Activated CD8-positive, alpha-beta T cell treated with anti-CD3 and anti-CD28 coated beads, Interleukin-2, amount 10 ng/mL, durations not matched to agents 7 days and 5 days (primary cell): ENCODE measurements at places on chromosomes 5 and 9. TPM values are rescaled to one million over a fixed set of nuclear protein-coding genes. Genes with fewer than 3 reads are reported as not detected.

Gene KCNV2
- total RNA-seq, result not detected

Gene POU5F2
- total RNA-seq, result 1.1 TPM

GRCh38 chr5:35357973-35358372 is 127.7 kb upstream of the PRLR start:
- DNase-seq, result no peak

DNA sequence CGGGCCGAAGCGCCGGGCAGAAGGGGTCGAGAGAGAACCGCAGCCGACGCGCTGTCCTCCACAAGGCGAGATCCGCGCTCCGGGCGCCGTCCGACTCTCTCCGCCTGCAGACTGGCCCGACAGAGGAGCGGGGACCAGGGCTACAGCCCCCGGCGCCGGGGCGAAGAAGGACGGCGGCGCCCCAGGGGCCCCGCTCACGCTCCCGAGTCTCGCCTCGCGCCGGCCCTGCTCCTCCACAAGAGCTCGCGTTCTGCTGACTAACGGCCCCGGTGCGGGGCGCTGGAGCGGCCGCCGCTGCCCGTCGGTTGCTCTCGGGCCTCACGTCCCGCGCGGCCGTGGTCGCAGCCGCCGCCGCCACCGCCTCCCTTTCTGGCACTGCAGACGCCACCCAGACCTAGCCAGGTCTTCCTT is 338 bp downstream of the ABHD17B start:
- no peak for DNase-seq

DNA sequence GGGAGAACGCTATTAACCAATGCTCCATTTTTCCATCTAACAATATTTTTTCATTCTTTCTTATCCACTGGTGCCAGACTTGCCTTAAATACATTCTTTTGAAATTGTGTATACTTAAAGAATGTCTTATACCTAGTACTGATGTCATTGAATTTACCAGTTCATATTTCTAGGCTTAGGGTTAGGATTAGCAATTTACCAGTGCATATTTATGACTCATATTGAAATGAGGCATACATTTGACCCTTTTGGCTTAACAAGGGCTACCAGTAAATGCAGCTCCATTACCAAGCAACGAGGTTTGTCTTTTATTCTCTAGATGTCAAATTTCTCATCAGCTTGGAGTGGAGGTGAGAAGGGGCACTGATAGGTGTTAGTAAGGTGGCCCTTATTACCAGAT is 89.5 kb downstream of the CDH9 start:
- no peak for DNase-seq

GRCh38 chr5:170206216-170206615 is 26.6 kb upstream of the C5orf58 start:
- no peak for DNase-seq
